ENCODE measurements at places on chromosomes 7 and 10.

GRCh38 chr7:43392638-43393330, 190.1 kb upstream of the STK17A start:
- DNase-seq, result no peak

DNA sequence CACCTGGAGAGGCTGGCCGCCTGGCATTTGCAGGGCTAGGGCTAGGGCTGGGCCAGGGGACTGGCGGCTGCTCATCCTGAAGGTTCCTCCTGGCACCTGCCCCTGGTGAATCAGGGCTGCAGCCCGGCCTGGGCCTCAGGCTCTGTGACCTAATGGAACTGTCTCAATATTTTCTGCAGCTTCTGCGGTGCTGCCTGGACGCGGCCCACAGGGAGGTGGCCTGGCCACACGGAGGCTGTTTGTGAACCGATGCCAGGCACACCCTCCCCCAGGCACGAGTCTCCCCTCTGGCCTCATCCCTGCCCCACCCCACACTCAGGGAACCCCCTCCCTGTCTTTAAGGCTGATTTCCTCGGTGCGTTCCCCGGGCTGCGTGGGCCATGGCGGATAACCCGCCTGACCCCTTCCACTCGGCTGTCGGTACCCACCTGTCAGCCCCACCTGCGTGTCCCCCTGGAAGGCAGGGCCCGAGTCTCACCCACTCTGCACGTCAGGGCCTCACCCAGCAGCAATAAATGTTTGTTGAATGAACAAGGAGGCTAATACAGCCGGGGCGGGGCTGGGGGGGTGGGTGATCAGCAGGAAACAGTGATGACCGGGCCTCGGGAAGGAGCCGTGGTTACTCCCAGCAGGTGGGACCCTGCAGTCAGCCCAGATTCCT, 54.5 kb upstream of the DNAJB6 start:
- DNase-seq, result no peak

DNA sequence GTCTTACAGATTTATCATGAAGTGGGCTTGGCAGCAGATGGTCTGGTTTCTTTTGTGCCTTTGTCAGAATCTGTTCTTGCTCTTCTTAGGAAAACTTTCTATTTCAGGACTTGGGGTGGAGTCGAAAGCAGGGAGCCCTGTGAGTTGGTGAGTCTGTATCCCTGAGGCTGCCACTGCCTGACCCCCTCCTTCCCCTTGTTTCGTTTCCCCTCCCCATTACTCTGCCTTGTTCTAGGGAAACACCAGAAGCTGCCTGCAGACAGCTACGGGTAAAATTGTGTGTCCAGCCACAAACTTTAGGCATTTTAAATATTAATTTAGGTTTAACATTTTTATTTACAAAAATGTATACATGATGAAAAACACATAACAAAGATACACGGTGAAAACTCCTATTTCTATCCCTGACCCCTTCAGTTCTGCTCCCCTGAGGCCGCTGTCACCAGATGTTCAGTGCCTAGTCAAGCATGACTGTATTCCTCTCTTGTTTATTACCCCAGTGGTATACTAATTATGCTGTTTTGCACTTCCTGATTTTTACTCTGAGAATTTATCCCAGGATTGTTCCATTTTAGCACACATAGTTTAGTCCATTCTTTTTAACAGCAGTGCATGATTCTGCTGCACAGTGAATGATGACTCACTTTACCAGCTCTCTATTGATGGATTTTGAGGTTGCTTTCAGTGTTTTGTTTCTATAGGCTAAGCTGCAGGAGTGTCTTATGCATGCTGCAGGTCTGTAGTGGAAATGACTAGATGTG, 9.1 kb downstream of the TSPAN14 start:
- DNase-seq, result no peak

DNA sequence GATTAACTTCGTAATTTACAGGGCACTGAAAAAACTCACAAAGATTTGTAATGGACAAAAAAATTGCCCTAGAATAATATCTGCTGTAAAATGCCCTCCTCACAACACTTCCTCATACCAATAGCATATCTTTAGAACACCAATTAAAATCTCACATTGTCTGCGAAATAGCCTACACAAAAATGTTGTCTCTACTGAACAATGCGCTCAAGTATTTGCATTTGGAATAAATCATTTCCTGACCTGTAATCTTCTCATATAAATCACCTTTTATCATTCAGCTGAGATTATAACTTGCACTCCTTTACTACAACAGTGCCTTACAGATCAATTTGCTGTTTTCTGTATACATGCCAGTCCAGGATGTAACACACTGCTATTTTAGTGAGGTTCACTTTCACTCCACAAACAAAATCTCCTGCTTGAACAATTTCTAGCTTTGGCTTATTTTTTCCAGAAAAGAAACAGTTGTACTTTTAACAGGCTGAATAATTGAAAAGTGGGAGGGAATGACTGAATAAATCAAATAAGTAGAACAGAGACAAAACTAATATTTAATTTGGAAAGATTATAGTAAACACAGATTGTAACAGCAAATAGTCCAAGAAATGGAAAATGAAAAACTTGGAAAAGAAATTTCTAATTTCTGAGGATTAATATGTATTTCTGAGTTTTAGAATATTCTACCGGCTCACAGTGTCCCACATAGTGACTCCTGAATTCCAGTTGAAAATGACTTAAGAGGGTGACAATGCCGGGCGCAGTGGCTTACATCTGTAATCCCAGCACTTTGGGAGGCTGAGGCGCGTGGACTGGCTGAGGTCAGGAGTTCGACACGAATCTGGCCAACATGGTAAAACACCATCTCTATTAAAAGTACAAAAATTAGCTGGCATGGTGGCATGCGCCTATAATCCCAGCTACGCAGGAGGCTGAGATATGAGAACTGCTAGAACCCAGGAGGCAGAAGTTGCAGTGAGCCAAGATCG, 30.6 kb downstream of the JMJD1C start:
- DNase-seq, result no peak

- no peak for DNase-seq
Observed at GRCh38 chr10:131978366-131978765, 3.4 kb downstream of the BNIP3 start.

DNA sequence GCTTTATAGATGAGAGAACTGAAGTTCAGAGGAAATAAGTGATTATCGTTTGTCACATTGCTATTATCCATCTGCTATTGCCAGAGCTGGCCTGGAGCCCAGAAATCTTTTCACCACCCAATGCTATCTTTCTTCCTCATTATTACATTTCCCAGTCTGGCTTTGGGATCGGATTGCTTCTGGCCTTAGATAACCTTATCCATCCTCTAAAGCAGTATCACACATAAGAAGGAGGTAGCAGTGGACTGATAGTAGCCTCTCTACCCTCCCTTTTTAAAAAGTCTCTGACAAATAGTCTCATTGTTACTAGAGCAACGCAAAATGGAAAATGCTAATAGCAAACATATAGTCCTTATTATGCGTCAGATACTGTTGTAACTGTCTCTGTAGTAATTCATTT, 1.3 kb upstream of the CLDN12 start:
- peak; percentile 5 for DNase-seq

DNA sequence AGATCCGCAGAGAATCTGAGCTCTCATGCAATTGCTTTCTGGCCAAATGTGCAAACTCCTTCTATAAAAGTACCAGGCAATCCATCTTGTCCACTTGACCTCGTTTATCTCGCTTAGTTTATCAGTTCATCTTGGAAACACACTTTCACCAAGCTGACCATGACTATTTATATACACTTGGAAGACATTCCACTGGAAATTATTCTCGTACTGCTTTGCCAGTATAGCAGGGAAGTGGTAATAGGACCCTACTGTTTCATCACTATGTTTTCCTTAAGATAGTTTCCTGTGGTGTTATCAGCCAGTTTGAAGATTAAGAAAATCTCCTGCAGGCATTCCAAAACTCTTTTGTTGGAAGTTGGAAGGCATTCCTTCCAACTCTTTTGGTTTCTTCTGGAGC, 115.3 kb upstream of the FAM171A1 start:
- DNase-seq, result no peak

DNA sequence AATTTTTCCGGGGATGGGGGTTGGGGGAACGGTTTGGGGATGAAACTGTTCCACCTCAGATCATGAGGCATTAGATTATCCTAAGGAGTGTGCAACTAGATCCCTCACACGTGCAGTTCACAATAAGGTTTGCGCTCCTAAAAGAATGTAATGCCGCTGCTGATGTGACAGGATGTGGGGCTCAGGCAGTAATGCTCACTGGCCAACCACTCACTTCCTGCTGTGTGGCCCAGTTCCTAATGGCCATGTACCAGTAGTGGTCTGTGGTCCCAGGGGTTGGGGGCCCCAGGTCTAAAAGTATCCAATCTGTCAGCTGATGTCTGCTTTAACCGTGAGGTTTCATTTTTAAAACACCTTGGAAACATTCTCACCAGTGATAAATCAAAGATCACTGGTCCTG, 2.2 kb downstream of the STN1 start:
- DNase-seq, result no peak

DNA sequence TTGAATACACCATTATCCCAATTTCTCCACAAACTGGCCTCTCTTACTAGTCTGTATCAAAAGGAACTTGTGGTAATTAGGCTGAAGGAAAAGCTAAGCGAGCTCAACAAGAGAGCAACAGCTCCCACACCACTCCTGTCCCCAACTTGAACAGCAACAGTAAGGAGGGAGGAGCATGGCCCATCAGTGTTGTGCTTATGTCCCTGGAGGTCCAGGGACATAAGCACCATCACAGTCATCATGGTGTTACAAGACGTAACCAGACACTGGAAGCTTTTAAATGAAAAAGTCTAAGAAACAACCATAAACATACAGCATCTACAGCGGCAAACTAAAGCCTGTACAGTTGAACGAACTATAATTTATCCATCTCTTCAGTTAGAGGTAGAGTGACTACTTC, 989 bp downstream of the ERLIN1 start:
- DNase-seq, result no peak

DNA sequence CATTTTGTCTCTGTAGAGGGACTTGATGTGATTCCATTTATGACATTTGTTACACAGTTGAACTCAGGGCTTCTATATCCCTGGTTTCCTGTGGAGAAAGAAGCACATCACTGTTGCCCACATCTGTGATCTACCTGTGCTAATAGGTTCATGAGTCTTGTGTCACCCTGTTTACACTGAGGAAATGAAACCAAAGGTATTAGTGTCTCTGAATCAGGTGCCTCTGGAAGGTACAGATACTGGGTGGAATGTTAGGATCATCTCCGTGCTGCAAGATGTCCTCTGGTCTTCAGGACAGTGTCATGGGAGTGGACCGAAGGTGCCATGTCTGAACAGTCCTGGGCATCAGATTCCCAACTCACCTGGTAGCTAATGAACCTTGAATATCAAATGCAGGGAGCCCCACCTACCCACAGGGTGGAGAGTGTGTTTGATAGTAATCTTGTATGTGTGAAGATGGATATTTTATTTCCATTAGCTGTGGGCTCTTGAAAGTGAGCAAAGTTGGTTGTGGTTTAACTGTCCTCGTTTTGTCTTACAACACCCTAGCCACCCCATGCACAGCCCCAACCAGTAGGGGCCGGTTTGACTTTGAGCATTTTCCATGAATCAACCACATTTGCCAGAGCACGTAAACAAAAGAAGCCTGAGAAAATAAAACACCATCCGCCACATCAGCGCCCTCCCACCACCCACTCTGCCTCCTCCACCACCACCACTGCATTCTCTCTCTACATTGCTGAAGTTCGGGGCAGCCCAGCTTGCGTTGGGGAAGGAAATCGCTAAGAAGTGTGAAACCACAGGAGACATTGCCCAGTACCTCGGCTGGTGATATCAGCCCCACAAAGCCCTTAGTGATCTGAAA, 40.7 kb downstream of the TARP start:
- DNase-seq, result no peak

- no peak for DNase-seq
Observed at GRCh38 chr7:134104166-134104565, 23.0 kb upstream of the LRGUK start.

GRCh38 chr7:64602518-64602917, 39.6 kb upstream of the ZNF680 start:
- no peak for DNase-seq

GRCh38 chr7:1964913-1965578, 267.7 kb downstream of the MAD1L1 start:
- DNase-seq, result no peak

DNA sequence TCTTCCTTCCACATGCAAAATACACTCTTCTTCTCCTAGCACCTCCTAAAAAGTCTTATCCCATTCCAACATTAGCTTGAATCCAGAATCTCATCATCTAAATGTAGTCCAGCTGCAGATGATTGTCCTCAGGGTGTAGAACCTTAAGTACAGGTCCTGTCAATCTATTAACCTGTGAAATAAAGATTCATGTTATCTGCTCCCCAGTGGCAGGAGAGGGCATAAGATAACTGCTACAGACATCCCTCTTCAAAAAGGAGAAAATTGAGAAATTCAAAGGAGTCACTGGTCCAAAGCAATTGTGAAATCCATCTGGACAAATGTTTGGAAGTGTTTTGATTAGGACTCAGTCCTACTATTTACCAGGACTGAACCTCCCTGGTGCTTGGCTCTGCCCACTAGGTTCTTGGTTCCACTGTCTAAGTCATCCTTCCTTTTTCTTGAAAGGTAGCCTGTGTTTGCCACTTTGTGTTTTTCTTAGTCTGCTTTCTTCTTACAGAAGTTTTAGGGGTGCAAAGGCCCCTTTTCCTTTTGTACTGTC, 96.2 kb downstream of the ADD3 start:
- no peak for DNase-seq

- no peak for DNase-seq
Observed at GRCh38 chr10:131180086-131180485, 131.4 kb downstream of the TCERG1L start.

DNA sequence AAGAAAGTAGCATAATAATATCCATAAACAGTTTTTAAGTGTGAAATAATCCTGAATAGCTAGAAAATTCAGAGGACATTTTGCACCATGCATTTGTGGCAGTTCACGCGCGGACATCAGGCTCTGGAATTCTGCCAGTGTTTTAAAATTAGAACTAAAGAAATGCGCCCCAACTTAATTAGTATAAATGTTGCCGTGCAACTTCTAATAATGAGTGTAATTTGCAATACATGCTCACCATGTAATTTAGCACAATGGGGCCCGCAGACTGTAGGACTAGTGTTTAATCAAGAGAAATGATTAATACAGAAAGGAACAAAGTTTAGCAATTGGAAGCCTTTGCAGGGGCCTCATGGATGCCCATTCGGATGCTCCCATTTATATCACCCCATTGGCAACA, 96.6 kb downstream of the PTPRE start:
- DNase-seq, result no peak

GRCh38 chr10:18886102-18886501, 162.5 kb upstream of the MALRD1 start:
- DNase-seq, result no peak

All from SHP77 treated with DMSO at 0.1 percent for 48 hours (cell line).